NCI-H1436 (cell line): ENCODE measurements at places on chromosomes 7 and 10.
A peak's percentile ranks its signal among the peaks of the same experiment; 100 is the strongest.

GRCh38 chr7:86137343-86137742 is 506.4 kb upstream of the GRM3 start:
- DNase-seq, result no peak

GRCh38 chr10:109945473-109946177 is 22.3 kb upstream of the XPNPEP1 start:
- DNase-seq, result no peak

DNA sequence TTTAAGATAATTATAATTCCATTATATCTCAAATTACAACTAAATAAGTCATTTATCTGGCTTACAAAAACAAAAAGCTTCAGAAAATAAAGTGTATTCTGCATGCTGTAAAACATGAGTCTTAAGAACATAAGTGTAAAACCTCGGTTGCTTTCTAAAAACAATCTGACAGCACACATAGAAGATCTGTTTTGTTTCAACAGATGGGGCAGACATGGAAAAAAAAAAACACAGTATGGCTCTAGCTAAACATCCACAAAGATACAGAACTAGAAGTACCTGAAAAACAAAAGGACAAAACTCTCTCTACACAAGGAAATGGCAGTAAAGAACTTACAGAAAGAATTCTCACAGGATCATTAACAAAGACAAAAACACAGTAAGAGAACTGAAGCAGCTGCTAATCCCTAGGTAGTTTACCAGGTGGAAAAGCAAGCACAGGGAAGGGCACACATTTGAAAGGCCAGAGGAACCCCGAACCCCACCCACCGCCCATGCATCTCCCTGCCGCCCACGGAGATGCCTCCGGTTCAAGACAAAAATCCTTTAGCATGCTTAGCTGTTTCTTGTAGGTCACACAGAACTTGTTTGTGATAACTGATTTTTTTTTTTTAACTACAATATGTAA is 42.5 kb downstream of the DLD start:
- no peak for DNase-seq

DNA sequence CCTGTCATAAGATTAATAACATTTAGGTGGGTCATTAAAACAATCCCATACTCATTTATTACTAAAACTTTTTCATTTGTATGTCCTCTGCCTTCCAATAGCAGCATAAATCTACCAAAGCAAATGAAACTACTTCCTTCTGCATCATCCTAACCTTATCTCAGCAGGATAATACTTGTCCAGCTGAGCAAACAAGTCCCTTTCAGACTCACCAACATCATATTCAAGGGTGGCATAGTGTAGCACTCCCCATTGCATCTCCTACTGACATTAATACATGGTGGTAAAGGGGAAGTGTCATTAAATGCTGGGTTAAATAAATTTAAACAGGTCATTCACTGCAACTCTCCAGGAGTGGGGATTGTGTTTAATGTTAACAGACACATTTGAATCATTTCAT is 3.4 kb upstream of the MINDY3 start:
- no peak for DNase-seq

DNA sequence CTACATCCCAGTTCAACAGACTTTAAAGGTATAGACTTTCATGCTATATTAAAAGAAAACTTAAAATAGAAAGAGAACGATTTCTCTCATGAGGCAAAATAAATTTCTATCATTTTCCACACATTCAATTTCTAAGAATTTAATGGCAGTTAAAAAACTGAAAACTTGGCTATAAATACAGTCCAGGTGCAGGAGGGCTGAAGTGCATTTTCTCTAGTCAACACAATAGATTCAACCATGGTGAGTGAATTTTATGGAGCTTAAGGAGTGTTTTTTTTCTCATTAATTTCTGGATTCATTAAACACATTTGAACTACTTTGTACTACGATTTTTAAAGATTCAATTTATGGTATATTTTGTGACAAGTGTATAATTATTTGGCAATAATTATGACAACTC is 240.8 kb upstream of the SLC26A5 start:
- no peak for DNase-seq

GRCh38 chr7:48627164-48627563 is 297.2 kb upstream of the CDC14C start:
- no peak for DNase-seq

GRCh38 chr10:88411772-88412349 is 171.3 kb downstream of the RNLS start:
- no peak for DNase-seq

- DNase-seq, result no peak
Observed at GRCh38 chr10:68185085-68185484, 46.8 kb downstream of the ATOH7 start.

- no peak for DNase-seq
Observed at GRCh38 chr10:30984563-30985328, 46.9 kb downstream of the ZNF438 start.

GRCh38 chr10:30674796-30675195 is 45.2 kb upstream of the LYZL2 start:
- DNase-seq, result no peak

- no peak for DNase-seq
Observed at GRCh38 chr10:73907841-73908517, 3.0 kb upstream of the PLAU start.

GRCh38 chr7:17871815-17872533 is 68.3 kb downstream of the SNX13 start:
- no peak for DNase-seq

DNA sequence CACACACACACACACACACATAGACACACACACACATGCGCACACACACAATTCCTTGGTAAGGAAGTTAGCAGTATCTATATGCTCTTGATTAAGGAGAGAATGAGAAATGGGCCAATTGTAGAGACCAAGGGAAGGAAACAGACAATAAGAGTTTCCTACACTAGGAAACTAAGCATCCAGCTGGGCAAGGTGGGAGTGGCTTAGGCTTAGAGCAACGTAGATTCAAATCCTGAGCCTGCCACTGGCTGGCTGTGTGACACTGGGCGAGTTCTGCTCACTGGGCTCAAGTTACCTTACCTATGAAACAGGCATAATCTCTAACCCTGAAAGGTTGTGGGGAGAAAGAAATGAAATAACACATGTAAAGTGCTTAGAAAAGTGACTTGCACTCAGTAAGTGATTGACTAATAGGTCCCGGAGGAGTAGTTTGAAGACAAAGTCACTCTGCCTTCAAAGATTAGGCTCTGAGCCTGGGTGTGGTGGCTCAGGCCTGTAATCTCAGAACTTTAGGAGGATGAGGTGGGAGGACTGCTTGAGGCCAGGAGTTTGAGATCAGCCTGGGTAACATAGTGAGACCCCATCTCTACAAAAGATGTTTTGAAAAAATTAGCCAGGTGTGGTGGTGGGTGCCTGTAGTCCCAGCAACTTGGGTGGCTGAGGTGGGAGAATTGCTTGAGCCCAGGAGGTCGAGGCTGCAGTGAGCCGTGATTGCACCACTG is 701.4 kb downstream of the PARD3 start:
- peak; percentile 13 for DNase-seq

- no peak for DNase-seq
Observed at GRCh38 chr7:77306231-77307067, 106.8 kb upstream of the FGL2 start.

GRCh38 chr7:87213811-87214210 is 5.7 kb downstream of the TMEM243 start:
- no peak for DNase-seq

- no peak for DNase-seq
Observed at GRCh38 chr7:45978731-45979211, 57.7 kb upstream of the IGFBP3 start.

DNA sequence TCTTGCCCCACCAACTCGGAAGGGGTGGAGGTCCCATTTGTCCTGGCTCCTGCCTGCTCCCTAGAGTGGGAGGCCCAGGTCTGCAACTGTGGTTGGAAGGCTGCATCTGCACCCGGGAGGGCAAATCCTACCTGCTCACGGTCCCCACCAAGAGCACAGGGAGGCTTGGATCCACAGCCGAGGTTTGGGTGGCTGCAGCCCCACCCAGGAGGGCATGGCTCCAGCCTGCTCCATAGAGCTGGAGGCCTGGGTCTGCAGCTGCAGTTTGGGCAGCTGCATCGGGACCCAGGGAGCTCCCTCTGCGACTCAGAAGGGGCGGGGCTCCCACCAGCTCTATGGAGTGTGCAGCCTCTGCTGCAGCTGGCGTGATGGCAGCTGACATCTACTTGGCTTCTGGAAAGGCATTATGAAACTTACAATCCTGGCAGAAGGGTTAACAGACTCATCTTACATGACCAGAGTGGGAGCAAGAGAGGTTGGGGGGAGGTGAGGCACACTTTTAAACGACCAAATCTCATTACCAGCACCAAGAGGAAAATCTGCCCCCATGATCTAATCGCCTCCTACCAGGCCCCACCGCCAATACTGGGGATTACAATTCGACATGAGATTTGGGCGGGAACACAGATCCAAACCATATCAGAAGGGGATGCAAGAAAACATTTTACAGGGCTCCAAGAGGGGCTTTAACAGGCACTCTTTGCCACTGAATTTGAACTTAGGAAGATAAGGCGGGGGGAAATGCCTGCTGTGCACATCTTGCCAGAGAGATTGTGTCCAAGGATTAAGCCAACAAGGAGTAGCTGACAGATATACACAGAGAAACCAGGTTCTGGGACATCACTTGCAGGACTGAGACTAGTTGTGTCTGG is 8.2 kb upstream of the BLVRA start:
- no peak for DNase-seq

GRCh38 chr10:33267708-33268107 is 66.8 kb downstream of the NRP1 start:
- DNase-seq, result no peak

- DNase-seq, result no peak
Observed at GRCh38 chr7:22561321-22561811, 61.4 kb upstream of the STEAP1B start.

DNA sequence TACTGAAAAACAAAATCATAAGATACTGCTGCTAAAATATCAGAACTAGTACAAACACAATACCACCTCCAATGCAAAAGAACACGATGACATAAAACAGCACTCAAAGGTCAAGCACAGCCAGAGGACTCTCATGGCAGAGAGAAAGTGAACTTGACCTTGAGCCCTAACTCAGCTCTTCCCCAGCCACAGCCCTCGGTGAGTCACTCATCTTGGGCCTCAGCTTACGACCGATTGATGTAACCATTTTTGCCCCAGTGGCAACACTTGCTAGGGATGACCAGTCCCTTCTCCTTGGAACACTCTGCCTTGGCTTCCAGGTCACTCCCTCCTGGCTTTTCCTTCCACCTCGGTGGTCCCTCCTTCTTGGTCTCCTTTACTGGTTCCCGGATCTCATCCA is 77.8 kb downstream of the JAZF1 start:
- no peak for DNase-seq

DNA sequence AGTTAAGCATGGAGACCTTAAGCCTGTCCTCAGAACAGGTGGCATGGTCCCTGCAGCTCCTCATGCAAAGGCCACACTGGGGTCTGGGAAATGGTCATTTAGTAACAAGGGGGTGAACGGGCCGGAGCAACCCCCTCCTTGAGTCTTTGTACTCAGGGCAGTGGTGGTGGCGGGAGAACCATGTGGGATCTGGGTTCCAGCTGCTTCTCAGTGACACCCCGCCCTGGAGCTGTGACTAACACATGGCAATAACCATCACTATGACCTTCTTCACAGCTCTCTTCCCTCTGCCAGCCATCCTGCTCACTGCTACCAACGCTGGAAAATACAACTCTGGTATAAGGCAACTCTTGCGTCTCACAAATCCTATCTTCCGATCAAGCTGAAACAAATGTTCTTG is 203.4 kb upstream of the FRMD4A start:
- no peak for DNase-seq
